T-helper 17 cell (primary cell): ENCODE measurements at places on chromosomes 7 and 10. TPM values are rescaled to one million over a fixed set of nuclear protein-coding genes. Genes with fewer than 3 reads are reported as not detected.

DNA sequence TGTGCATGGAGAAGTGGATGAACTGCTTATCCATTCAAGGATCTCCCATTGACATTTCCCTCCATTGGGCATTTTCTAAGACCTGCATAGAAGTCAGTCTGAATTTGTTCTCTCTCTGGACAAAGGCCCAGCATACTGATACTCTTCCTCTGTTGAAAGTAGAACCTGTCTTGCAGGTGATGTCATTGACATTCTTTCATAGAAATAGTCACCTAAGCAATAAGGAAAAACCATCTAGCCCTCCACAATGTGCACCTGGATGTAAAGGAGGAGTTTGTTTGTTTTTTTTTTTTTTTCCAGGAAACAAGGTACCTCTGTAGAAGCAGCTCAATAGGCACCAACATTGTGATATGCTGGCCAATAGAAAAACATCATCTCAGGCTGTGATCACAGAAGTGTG, 150.4 kb downstream of the DPY19L1 start:
- DNase-seq: no peak

PRLHR gene
- total RNA-seq: not detected

PNLIP gene
- total RNA-seq: not detected

BMPER gene
- total RNA-seq: not detected

- no peak for DNase-seq
Measured at GRCh38 chr10:122115874-122116273, 126.9 kb downstream of the TACC2 start.

NANOS1 gene
- 0.15 TPM for total RNA-seq

DNA sequence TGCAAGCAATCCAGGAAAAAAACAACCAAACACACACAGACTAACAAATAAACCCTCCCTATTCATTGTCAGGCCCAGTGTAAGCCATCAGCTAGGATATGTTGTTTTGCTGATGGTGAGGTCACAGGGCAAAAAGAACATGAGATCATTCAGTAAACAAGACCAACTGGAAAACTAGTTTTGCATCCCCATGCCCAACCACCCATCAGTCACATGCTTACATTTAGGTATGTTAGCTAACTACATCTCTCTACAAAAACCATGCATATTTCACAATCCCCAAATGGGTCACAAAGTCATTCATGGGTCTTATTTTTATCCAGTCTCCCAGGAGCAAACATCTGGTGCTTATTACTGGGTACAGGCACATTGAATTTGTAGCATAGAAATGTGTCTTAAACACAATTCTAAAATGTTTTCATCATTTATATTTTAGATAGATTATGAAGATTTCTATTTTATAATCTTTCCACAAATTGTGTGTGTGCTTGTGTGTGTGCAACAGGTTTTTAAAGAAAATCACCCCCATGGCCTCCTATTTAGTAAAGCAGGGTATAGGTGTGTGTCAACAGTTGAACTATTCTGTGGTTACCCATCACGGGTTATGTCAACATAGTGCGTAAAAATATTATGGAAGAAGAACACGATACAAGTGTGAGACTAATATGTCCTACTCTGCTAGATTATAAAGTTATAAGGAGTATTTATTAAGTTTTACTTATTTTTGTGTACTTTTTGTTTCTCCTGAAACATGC, 103.8 kb upstream of the AKR1E2 start:
- DNase-seq: no peak

- no peak for DNase-seq
Measured at GRCh38 chr10:59854571-59854970, 51.8 kb downstream of the CCDC6 start.

ADAM8 gene
- 188 TPM for total RNA-seq

- DNase-seq: no peak
Measured at GRCh38 chr7:84364708-84365107, 170.1 kb upstream of the SEMA3A start.

DNA sequence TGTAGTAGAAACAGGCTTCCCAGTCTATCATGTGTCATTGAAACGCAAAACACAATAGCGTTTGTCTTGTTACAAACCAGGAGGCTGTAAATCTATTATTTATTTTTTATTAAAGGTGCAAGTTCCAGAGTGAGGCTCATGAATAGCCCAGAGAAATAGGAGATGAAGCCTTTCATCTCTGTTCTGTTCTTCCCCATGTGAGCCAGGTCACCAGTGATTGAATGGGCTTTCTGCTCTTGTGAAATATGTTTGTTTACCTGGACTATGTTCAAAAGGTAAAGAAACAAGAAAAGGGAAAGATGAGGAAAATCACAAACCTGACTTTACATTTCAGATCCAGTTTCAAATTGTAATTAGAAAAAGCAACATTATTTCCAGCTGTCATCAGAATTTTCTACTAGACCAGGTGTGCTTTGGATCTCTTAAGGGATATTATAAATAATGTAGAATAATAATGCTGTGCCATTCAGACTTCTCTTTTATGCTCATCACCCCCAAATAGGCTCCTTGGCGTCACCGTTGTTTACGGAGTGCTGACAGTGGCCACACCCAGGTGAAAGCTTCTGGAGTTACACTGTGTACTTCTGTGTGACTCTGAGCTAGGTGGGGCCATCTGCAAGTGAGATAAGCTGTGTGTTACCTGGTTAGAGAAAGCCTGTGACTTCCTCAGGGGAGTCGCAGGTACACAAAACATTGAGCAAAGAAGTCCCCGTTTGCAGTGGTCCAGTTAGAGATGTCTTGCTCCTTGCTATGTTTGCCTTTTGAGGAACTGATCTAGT, 274.9 kb downstream of the SDK1 start:
- DNase-seq: no peak

- no peak for DNase-seq
Measured at GRCh38 chr10:112313911-112314310, 30.7 kb downstream of the TECTB start.

DNA sequence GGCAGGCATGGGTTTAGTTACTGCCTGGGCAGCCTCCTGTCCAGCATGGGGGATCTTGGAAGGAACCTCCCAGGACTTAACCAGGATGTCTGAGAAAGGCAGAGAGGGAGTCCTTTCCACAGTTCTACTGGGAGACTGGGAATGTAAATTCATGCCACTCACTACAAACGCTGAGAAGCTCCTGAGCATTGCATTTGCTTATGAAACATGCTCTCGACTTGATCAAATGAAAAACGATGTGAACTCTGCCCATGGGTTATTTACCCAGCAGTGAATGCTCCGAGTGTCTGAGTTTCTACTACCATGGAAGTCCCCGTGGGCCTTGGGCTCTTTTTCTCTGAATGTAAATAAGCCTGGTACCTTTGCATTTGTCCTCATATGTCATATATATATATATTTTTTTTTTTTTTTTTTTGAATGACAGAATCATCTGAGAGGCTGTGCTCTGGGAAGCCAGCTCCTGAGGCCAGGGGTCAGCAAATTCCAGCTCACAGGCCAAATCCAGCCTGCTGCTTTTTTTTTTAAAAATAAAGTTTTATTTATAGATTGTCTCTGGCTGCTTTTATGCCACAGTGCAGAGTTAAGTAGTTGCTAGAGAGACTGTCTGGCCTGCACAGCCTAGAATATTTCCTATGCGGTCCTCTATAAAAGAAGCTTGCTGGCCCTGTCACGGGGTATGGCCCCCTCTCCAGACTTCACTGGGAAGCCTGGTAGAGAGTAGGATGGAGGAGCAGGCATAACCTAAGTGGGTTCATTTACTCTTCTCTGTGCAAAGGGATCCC, 21.4 kb upstream of the RAPGEF5 start:
- no peak for DNase-seq
